ENCODE measurements at places on chromosomes 6 and 20.
A peak's percentile ranks its signal among the peaks of the same experiment; 100 is the strongest.

DNA sequence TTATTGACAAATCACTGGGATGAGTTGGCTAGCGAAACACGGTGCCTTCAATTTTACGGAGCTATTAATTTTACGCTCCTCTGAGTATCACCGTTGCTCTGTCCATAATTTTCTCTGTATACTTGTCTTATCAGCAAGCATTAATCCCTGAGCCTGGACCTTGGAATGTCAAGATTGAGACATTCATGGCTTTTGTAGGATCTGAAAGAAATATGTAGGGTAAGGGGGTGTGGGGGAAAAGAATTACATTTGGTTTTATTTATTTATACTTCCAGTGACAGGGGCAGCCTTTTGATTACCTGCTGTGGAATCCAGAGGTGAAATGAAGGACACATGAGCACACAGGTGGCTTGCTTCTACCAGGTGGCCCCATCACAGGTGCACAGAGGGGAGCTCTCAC is 46.6 kb downstream of the DTD1 start:
- DNase-seq, result no peak

GRCh38 chr6:106090001-106090400 is 3.9 kb downstream of the PRDM1 start:
- no peak for DNase-seq

GRCh38 chr6:170439366-170440361 is 113.4 kb downstream of the PSMB1 start:
- DNase-seq, result peak; percentile 28

DNA sequence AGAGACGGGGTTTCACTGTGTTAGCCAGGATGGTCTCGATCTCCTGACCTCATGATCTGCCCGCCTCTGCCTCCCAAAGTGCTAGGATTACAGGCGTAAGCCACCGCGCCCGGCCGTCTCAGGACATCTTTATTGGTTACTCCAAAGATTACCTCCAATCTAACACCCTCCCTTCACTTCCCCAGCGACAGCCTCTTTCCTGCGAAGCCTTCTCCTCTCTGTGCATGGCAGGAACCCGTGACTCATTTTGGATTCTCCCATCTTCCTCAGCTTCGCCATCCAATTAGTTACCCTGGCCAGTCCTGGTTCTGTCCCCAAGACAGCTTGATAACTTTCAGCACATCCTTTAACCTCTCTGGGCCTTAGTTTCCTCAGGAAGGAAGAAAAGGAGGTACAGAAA is 51.3 kb upstream of the TOX2 start:
- DNase-seq, result no peak

DNA sequence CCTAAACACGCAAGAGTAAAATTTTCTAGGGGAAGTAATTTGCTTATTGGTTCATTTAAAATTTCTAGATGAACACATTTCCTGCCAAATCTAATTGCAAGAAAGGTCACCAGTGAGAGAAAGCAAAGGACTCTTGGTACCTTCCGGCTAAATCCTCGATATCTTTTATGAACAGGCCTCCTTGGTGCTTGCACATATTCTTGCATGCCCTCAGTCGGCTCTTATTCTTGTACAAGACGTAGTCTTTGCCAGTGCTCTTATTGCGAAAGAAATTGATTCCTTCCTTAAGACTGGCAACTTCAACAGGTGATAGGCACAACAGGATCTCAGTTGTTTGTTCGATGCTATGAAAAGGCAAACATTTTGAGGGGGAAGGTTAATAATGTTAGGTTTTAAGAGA is 141.7 kb upstream of the CARMIL1 start:
- DNase-seq, result no peak

DNA sequence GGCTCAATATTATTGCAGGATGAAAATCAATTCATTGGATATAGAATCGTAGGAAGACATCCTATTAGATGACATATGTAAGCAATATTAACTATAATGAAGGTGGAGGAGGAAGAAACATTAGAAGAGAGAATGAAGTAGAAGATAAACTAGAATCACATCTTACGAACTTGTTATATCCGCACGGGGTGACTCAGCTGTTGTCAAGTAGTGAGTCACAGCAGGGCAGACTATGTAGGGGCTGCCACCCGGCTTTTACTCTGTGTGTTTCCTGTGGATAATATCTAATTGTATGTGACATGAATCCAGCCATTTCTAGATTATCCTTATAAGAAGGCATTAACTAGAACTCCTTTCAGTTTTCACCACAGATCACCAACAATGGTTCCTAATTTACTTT is 520.2 kb downstream of the DOK5 start:
- no peak for DNase-seq

DNA sequence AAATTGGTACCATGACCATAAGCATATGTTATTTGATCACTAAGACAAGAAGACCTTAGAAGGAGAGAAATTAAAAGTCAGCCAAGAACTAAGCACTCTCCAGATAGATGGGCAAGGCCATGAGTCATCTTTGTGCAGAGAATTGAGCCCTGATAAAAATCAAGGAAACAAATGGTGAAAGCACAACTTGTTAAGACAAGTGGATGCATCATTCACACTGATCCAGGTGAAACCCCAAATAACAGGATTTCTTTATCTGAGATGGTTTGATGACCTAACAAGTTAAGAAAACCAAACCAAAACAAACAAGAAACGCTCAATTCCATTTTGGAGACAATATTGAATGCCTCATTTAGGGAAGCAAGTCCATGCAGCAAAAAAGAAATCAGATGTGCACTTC is 121.6 kb downstream of the ADAT2 start:
- no peak for DNase-seq

- peak; percentile 8 for DNase-seq
These were observed 48.2 kb upstream of the FOXP4 start for GRCh38 chr6:41497994-41498393.

- no peak for DNase-seq
These were observed 65.1 kb upstream of the STX16 start for GRCh38 chr20:58585753-58586540.

DNA sequence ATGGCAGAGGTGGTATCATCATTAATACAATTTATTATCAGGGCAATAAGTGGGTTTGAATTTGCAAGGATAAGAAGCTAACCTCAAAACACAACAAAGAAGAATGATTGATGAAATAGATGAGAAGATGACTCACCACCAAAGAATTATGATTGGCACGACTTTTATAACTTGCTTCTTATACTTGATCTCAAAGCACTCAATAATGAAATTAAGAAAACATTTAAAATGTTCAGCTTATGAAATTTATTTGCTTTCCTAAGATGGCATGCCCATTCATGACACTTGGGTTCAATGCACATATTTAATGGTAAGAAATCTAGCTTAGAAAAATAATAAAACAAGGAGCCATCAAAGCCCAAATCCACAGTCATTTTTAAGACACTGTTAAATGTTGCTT is 477.5 kb downstream of the GJA1 start:
- DNase-seq, result no peak

GRCh38 chr20:61185181-61185580 is 66.9 kb upstream of the CDH4 start:
- no peak for DNase-seq

GRCh38 chr6:139886396-139886795 is 511.9 kb upstream of the CITED2 start:
- no peak for DNase-seq

DNA sequence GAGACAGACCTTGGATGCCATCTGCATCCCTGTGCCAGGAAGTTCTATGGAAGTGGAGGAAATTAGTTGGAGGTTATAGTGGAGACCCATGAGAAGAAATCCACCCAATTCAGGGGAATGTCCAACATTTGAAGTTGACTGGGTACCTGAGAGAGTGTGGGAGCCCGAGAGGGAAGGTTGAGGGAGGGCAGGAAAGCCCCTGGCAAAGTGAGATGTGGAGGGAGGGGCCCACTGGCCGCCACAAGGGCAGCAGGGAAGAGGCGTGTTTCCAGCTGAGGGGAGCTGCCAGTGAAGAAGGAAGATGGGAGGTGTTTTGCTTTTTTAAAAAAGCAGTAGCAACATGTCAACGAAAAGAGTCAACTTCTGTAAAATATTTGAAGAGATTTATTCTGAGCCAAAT is 16.3 kb upstream of the SERPINB9 start:
- DNase-seq, result no peak

GRCh38 chr6:44388135-44388487 is 605 bp downstream of the CDC5L start:
- DNase-seq, result no peak

GRCh38 chr20:16861708-16862107 is 113.5 kb downstream of the OTOR start:
- no peak for DNase-seq

DNA sequence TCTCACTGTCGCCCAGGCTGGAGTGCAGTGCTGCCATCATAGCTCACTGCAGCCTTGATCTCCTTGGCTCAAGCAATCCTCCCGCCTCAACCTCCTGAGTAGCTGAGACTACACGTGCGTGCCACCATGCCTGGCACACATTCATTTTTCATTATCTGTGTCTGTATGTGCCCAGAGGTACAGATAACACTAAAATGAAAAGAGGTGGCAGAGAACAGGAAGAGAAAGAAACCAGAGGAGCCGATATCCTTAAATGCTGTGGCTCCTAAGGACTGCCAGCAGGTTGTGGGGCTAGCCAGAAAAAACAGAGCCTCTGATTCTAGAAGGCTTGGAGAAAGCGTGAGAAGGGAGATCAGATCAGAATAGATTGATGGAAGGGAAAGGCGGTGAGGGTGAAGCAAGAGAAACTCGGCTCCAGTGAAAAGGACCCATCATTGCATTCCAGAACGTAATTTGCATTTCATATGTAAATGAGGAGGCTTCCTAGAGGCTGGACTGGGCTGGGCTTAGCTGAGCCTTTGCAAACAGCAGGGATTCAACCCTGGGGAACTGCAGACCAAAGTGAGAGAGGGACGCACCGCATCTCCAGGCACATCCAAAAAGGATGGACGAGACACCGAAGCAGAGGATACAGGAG is 64.2 kb downstream of the GCNT2 start:
- no peak for DNase-seq

DNA sequence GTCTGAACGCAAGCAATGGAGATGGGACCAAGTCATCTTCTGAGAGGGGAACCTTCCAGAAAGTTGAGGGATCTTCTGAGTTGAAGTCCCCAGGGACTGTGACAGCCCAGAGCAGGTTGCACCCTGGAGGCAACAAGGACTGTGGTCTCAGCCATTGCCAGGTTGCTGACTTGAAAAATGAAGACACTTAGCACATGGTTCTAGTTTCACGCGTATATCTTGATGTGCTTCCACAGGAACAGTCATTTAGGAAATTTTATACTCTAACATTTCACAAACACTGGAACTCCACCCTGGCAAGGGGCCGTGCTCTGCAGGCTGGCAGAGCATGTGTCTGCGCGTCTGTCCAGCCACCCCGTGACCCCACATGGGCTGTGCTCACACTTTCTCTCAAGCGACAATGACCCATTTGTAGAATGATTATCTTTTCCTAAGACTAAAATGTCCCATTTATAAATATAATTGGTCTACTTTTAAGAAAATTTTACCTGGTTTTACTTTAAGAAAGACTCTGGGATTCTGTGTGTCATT is 157.0 kb downstream of the ERMARD start:
- DNase-seq, result no peak

DNA sequence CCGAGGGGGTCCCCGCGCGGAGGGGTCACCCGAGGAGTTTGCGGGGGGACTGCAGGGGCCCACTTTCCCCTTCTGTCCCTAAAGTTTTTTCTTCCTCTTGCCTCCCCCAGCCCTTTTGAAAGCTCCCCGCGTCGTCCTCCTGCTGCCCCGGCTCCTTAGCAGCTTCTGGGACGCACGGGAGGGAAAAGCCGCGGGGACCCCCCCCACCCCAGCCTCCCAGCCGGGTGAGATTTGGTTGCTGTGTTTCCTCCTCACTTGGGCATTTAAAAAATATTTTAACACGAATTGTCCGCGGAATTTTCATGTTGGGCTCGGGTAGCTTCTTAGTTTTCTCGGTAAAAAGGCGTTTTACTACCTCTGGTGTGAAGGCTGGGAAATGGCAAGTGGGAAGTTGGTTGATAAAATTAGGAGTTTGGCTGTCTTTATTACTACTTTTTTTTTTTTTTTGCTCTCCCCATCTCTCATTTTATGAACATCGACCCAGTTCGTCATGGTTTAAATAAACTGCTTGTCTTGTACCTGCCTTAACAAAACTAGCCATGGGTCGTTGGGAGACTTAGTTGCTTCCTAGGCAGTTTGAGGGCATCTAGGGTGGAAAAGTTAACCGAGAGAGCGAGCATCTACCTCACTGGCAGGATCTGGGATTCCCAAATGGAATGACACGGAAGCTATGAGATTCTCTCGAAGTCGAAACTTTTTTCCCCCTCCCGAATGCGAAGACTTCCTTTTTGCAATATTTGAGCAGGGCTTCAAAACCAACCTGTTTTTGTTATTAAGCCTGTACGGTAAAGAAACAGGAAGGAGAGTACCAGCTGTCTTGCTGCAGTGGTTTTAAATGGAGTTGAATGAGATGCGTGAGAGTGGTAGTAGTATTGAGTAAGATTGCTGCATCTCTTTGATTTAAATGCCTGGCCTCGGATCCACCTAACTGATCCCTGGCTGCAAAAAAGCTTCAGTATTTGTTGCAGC is 868 bp downstream of the NCOA3 start:
- DNase-seq, result peak; percentile 11

- DNase-seq, result no peak
These were observed 147.9 kb downstream of the TFAP2B start for GRCh38 chr6:50966532-50966931.

- DNase-seq, result no peak
These were observed 52.8 kb upstream of the ZFAND3 start for GRCh38 chr6:37766717-37767116.

DNA sequence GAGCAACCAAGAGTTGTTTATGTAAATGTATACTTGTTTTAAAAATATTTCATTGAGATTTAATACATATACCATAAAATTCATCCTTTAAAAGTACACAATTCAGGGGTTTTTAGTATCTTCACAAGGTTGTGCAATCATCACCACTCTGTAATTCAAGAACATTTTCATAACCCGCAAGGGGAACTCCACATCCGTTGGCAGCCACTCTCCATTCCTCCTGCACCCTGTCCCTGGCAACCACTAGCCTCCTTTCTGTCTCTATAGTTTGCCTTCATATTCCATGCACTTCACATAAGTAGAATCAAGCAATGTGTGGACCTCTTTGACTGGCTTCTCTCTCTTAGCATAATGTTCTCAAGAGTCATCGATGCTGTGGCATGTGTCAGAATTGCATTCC is 104.2 kb upstream of the PDE10A start:
- DNase-seq, result peak; percentile 15

Measured in brain microvascular endothelial cell (primary cell).